ENCODE measurements at places on chromosomes 2 and 18.

DNA sequence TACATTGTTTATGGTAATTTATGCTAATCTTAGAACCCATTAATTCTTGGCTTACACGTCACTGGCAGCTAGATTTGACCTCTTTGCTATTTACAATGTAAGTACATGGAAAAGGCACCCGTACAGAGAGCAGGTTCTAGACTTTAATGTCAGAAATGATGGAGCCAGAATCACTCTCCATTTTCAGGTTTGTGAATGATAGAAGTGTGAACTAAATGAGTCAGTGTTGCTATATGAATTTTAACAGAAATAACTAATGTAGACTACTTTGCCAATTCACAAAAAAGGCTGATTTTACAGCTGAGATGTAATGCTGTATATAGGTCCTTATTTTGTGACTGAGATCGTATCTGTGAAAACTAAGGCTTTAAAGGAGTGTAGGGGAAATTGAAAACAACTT, 214.6 kb downstream of the LDLRAD4 start:
- DNase-seq = no peak

DNA sequence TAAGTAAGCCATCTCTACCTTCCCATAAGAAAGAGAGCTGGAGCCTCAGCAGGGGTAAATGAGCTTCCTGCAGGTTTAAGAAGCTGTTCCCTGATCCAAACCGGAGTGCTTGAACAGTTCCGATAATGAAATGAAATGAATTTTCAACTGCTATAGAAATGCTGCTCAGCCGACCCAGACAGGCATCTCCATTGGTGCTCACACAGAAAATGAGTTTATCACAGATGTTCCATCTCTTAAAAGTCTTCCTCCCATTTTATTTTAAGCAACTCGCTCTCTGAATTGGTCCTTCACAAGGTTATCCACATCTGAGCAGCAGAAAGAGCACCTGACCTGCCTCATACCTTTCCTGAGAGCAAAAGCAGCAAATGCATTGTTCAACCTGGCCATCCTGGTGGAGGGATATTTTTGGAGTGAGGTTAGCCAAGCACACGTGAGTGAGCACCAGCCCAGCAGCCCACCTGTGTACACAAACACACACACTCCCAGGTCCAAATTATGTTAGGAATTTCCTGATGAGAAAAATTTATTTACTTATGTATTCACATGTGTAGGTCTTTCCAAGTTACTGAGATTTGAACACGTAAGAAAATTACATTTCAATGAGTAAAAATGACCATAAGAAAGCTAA, 42.2 kb upstream of the CCDC68 start:
- DNase-seq = no peak

- no peak for DNase-seq
These were observed 227.7 kb upstream of the PXDN start for GRCh38 chr2:1972011-1972410.

GRCh38 chr18:74268175-74268574, 23.6 kb downstream of the CYB5A start:
- no peak for DNase-seq

- no peak for DNase-seq
These were observed 12.0 kb upstream of the CHRNA1 start for GRCh38 chr2:174776223-174776622.

DNA sequence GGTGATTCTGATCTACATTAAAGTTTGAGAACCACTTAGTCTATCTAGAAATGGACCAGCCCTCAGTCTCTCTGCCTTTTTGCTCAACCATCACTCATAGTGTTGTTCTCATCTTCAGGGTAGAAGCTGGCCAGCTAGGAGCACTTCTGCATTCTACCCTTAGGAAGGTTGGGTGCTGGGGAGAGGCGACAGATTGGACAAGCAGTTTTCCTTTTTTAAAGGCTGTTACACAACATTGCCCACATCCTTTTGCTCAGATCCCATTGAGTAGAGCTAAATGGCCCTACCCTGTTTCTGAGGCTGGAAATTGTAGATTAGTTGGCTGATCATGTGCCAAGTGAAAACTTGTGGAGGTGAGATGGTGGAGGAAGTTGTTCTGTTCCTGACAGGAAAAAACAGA, 35.6 kb downstream of the OSBPL6 start:
- DNase-seq = no peak

DNA sequence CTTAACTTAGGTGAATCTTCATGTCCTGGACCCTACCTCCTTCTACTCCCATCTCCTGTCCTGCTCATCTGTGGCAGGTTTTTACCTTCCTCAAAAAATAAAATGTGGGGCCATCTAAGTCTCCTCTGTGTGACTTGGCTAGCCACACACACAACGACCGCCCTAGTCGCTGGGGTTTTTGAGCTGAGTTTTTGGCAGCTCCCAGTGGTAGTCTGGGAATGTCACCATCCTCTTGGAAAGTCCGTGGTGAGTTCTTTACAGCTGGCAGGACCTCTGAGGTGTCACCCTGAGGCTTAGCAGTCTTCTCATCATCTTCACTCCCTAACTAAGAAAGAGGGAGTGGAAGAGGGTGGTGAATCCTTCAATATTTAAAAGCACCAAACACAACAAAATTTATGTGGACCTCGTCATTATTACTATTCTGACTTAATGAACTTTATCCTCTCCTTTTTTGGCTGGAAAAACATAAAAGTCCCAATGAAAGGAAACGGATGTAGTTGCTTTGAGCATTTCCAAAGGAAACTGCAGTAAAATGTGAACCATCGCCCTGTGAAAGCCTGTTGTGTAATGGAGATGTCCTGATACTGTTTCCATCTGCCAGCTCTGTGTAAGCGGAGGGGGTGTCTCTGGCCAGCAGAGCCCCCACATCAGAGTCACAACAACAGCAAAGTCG, 78.6 kb downstream of the VAPA start:
- no peak for DNase-seq

- no peak for DNase-seq
These were observed 270.4 kb downstream of the ARHGAP15 start for GRCh38 chr2:143399631-143400069.

DNA sequence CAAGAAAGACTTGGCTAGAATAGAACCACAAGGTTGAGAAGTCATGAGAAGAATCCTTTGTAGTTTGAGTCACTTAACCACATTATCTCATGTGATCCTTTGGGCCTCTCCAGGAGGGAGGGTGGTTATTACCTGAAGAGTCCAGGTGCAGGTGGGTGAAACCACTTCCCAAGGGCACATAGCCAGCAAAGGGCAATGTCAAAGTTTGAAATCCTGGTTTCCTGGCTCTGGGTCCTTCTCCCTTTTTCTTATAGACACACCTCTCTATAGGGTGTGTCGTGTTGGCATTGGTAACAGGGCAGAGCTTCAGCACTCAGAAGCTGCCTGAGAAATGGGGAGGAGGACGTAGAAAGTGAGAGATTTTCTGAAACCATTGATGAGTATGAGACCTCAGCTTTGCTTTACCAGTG, 137.9 kb downstream of the MGAT5 start:
- no peak for DNase-seq

- DNase-seq = no peak
These were observed 1.3 kb downstream of the ZNF521 start for GRCh38 chr18:25350489-25351251.

DNA sequence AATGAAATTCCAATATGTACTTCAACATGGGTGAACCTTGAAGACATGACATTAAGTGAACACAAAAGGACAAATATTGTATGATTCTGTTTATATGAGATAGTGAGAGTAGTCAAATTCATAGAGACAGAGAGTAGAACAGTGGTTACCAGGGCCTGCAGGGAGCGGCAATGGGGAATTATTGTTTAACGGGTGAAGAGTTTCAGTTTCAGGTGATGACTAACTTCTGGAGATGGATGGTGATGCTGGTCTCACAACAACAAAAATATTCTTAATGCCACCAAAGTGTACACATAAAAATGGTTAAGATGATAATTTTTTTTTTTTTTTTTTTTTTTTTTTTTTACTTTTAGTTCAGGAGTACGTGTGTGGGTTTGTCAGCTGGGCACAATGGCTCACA, 109.4 kb upstream of the TMEM200C start:
- DNase-seq = no peak

DNA sequence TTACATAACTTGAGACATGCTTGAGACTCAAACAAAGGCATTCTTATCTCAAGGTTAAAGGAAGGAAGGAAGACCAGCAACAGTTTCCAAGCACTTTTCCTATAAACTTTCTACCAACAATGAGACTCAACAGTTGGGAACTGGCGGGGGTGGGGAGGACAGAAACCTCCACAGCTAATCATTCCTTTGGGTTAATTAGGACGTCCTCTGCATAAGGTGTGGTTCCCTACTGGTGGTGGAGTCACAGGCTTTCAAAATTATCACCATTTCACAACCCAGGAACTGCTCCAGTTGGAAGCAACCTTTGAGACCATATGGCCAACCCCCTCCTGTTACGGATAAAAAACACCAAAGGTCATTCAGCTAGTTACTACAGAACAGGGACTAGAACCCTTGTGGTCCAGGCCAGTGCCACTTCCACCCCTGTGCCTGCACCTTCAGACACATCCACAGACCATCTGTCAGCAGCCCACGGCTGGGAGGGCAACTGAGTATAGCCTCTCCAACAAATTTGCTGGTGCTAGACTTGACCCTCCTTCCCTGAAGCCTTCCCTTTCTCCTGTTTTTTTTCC, 30.1 kb upstream of the ATL2 start:
- DNase-seq = no peak

DNA sequence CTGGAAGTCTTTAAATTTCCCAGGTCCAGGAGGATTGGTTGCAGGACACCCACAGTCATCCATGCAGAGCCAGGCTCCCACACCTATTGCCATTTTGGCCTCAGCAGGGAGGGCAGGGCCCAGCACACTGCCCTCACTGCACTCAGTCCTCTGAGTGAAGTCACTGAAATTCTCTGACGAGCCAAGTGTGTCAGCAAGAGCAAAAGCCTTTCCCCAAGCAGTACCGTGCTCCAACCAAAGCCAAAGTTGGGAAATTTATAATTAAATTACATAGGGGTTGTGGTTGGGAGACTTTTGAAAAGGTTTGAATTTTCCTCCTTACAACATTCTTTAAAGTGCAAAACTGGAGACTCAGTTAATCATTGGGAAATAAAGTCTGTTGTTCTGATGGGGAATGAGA, 98.5 kb upstream of the CD226 start:
- DNase-seq = no peak

DNA sequence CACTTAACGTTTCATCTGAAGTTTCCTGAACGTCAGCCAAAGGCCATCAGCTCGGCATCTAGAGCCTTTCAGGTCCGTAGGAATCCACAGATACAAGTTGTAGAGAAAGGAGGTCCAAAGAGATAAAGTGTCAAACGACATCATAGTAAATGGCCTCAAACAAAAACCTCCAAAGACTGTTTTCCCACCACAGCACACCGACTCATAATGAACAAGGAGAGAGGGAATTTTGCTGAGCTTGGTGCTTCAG, 150.3 kb downstream of the PXDN start:
- DNase-seq = no peak

GRCh38 chr2:237158194-237158593, 72.5 kb downstream of the COPS8 start:
- DNase-seq = no peak

- no peak for DNase-seq
These were observed 31.9 kb upstream of the BMPR2 start for GRCh38 chr2:202344178-202344577.

DNA sequence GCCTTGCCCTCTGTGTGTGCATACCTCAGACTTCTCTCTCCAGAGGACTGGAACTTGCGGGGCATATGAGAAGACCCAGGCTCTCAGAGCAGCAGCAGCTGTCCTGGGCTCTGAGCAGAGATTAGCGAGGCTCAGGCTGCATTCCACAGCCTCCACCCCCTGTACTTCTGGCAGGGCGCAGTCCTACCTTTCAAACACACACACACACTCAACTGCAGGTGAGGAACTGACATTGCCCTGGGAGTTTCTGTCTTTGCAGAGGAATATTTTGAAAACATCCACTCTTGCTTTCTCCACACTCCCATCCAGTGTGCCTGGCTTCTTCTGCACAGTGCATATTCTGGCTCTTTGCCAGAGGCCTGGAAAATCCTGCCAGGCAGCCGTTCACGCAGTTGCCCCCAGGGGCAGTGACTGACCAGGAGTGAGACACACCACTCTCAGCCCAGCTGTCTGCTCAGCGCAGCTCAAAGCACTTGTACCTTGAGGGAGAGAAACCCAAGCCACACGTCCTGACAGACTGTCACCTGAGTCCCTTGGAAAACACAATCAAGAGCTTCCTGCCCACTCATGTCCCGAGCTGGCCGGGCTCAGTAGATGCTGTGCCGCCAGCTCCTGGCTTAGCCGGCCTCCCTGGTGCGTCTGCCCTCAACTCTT, 460.8 kb downstream of the RNF144A start:
- no peak for DNase-seq

DNA sequence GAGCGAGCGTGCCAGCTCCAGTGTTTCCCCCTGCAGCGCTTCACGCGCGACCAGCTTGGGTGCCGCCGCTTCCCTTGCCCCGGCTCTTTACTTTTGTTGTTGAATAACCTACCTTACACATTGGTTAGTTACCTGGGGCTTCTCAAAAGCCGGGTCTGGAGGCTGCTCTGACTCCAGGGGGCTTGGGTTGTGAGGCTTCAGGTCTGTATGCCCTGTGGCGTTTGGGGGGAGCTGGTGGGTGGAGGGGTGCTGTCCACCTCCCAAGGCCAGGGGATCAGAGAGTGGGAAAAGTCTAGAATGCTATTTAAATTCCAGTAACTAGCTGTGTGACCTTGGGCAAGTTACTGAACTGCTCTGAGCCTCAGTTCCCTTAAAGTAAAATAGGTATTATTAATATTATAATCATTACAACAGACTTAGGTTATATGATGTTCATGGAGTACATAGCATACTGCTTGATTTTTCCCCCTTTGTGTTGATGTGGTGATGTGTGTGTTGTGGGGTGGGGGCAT, 770 bp downstream of the LYPD6B start:
- DNase-seq = no peak

- DNase-seq = no peak
These were observed 169.1 kb downstream of the DSEL start for GRCh38 chr18:67347438-67347837.

GRCh38 chr18:44464398-44465180, 216.1 kb upstream of the SETBP1 start:
- DNase-seq = no peak

DNA sequence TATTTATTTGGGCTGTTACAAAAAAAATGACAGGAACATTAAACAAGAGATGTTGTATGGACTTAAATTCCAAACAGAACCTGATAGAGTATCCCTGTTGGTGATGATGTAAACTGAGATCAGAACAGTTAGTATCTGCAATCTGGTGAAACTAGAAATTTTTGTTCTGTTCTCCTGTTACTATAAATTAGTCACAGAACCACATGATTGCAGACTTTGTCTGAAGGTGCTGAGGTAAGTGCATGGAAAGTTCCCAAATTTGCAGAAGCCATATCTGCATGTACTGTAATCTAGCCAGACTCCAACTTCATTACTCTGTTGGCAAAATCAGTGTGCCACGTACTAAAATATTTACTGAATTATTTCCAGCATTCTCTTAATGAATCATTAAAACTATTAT, 516.3 kb upstream of the FSIP2 start:
- no peak for DNase-seq
